ENCODE measurements at places on chromosomes 7 and 10.
A peak's percentile ranks its signal among the peaks of the same experiment; 100 is the strongest.

DNA sequence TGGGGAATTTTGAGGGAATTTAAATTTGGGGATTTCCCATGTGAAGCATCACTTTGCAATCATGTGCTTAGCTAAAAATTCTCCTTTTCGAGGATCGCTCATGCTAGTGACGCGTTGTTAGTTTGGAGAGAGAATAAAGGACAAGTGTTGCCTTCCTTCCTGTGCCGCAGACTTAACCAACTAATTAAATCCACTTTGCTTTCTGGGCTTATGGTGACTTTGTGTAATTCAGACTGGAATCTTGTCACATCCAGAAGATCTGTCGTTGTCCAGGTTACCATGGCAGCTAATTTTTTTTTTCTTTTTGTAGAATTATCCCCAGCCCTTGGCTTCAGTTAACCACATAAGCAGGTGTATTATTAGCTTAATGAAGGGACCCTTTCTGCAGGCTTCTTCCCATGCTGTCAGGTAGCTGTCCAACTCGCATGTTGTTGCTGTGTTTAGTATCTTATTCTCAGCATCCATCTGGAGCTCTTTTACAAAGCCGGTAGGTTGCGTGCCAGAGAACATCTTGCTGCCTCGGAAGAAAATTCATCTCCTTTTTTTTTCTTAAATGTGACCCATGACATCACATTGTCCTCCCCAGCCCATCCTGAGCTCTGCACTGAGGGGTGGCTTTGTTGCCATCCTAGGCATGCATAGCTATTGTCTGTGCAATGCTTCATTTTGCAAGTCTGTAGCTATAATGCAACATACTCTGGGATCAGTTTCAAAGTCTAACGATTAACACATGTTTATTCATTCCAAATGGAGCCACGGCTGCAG lies 47.2 kb upstream of the NRP1 start:
- DNase-seq: no peak

DNA sequence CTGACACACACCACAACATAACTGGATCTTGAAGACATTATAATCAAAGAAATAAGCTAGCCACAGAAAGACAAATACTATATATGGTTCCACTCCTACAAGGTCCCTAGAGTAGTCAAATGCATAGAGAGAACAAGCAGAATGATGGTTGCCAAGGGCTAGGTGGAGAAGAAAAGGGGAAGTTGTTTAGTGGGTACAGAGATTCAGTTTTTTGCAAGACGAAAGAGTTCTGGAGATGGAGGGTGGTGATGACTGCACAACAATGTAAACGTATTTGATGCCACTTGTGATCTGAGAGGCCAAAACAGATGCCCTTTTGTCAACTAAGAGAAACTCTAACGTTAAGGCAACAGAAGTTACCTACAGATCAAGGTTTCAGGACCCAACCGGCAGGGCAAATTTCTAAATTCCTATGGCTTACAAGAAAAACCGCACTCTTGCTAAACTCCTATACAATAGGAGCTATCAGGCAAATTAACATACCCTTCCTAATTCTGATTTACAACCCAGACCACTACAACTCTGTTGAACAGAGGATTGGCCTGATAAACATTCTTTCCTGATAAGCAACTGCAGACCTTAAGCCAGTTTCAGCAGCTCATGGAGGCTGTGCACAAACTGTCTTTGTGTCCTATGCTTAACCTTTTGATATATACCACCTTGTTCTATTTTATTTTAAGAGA lies 69.0 kb downstream of the FAM107B start:
- no peak for DNase-seq

DNA sequence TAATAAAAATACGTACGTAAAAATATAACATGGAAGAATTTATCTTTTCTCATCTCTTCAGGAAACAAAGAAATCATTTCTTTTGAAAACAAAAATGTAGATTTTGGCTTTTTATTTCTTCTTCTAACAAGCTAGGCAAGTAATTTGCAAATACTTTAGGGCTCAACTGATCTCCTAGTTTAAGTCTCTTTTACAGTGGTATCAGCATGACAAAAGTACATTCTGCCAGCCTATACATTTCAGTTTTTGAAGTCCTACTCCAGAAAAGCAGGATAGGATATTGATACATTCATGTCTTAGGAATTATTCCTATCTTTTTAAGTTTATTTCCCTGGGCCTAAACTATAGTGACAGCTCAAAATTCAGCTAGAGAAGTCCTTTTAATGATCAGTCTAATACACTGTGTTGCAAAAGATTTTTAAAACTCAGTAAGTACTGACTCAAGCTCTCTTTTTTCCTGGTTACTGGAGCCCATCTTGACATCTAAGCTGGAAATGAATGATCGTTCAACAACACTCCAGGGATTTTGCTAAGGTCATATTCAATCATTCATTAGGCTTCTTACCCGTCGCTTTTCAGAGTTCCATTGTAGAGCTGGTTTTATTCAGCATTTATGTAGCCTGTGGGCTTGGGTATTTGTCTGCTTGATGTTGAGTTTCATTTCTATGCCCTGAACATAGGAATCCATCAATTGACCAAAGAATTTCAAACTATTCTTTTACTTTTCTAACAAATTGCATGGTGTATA lies 12.2 kb upstream of the FAM53B start:
- DNase-seq: no peak

DNA sequence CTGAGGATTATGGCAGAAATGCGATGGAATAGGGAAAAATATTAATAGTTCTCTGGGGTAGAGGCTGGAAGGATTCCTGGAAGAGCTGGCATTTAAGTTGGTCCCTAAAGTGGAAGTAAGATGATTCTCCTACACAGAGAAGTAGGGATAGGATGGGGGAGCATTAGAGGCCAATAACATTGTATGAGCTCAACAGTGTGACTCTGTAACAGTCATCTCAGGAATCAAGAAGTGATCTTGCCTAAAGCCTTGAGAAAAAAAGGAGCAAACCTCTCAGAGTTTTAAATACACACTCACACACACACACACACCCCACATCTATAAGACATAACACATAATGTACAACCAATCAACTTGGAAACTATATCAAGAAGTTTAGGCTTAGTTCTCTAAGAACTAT lies 117.7 kb upstream of the CDK1 start:
- no peak for DNase-seq

DNA sequence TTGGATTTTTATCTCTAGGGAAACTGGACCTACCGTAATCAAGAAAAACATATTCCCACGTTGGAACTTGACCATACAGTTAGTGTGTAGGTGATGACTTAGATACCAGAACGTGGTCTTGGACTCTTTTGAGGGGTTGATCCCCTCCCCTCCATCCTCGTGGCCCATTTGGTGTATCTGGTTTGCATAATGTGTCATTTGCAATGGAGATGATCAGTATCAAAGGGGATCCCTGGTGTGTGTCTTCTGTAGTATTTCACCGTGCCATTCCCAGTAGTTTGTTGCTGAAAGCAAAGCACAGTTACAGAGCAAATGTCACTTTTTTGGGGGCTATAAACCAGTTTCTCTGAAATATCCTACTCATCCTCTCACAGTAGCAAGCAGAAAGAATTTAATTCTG lies 217.7 kb downstream of the TCF7L2 start:
- no peak for DNase-seq

DNA sequence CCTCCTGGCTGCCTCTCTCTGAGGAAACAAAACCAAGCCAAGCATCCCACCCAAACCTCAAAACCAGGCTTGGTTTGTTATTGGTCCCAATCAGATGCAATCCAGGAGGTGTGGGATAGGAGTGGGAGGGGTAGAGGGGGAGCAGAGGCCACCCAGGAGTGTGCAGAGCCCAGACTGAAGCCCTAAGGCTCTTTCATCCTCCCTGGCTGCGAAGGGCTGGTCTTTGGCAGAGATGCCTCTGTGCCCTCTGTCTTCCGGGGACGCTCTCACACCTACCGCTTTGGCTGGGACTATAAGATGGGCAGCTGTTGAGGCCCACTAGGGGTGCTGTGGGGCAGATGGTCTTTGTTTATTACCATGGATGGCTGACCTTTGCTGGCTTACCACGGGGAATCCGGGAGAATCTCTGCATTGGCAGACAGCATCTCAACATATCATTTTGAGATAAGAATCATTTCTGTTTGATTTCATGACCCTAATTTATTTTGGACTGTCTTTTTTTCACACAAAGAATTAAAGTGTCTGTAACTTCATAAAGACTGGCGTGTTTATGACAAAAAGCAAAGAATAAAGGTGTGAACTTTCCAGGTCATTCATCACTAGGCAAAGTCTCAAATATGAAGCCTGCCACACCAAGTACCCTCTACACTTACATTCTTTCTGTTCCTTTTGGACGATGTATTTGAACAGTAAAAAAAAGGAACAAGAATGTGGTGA lies 6.5 kb upstream of the DENND2A start:
- peak; percentile 39 for DNase-seq

DNA sequence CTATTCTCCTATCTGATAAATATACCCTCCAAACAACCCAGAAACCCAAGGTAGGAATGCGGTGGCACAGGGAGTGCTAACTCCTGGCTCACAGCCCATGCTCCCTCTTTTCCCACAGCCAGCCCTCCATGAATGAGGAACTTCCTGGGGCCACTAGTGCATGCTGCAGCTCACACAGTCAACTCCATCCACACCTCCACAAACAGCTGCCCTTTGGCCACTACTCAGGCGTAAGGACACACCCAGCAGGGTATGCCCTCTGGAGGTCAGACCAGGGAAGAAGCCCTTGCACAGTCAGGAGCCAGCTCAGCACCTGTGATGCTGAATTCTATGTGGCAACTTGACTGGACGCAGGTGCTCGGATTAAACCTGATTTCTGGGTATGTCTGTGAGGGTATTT lies 85.2 kb upstream of the PIK3CG start:
- DNase-seq: no peak

DNA sequence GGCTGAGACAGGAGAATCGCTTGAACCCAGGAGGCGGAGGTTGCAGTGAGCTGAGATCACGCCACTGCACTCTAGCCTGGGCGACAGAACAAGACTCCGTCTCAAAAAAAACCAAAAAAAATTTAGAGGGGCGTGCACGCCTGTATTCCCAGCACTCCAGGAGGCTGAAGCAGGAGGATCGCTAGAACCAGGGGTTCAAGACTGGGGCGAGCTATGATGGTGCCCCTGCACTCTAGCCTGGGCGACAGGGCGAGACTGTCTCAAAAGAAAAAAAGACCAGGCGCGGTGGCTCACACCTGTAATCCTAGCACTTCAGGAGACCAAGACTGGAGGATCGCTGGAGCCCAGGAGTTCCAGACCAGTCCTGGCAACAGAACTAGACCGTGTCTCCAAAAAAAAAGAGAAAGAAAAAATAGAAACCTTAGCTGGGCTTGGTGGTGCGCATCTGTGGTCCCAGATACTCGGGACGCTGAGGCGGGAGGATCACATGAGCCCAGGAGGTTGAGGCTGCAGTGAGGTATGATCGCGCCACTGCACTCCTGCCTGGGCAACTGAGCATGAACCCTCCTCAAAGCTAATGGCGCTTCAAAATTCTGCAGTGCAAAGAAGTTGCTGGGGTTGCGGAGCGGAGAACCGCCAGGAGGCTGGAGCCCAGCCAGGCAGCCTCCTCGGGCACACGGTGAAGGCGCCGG lies 382 bp upstream of the MBLAC1 start:
- no peak for DNase-seq
